ENCODE measurements at places on chromosomes 13 and 19.
A peak's percentile ranks its signal among the peaks of the same experiment; 100 is the strongest.

GRCh38 chr13:64074971-64075474 lies 2659.4 kb upstream of the PCDH20 start:
- H3K36me3 ChIP-seq: no peaks in the 10 kb centered on the region
- DNase-seq: no peak
- H3K4me3 ChIP-seq: no peak overlapping the region
- no peak overlapping the region for H3K27ac ChIP-seq
- no peaks in the 10 kb centered on the region for H3K4me1 ChIP-seq

DNA sequence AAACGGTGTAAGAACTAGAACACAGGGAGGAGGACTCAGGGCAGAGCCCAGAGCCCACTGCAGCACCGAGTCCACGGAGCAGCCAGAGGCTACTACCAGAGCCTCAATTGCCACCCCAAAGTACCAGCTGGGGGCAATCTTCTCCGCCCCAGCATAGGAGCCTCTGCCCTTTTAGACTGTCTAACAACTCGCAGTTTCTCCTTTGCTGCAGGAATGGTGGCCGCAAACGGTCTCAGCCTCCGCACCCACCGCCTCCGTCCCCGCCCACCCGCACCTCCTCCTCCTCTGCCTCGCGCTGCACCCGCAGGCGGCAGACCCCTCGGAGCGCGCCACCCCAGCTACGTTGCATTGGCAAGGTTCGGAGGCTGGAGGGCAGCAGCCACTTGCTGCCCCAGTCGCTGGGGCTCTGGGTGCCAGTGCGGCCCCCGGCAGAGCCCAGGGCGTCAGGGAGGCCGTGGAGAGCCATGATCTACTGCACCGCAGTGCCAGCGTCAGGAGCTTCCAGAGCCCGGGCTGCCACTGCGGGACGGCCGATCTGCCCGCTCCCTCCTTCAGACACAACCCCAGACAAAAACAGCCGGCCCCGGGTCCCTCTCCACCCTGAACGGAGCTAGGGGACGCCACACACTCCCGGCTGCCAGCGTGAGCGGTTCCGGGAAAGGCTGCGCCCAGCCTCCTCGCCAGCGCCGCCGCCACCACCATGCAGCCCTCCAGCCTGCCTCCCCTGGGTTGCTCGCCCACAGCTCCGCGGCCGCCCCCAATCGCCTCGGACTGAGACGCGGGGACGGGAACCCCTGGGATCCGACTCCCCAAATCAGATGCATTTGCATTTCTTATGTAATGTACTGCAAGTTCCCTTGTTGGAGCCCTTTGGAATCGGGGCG lies 1.8 kb downstream of the FGF14 start:
- no peak overlapping the region for H3K27ac ChIP-seq
- peak; percentile 22 for DNase-seq
- H3K4me3 ChIP-seq: peak overlapping the region; percentile 68
- H3K27me3 ChIP-seq: no peaks in the 10 kb centered on the region

DNA sequence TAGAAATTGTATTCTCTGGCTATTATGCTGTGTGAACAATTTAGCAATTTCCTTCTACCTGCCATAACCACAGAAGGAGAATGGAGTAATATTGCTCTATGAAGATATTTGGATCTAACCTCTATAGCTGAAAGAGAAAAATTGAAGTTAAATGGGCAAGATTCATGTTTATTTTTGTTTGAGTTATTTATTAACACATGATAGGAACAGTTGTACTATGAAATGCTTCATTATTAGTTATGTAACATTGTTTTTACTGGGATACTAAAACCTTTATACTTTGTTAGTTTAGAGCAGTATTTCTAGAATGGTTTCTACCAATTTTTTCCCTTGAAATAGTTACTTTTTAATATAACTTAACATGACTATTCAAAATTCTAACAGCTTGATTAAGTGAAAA lies 27.3 kb upstream of the VWA8 start:
- DNase-seq: no peak
- no peaks in the 10 kb centered on the region for H3K36me3 ChIP-seq
- no peaks in the 10 kb centered on the region for H3K4me1 ChIP-seq
- H3K4me3 ChIP-seq: no peak overlapping the region
- H3K27me3 ChIP-seq: no peaks in the 10 kb centered on the region

GRCh38 chr19:3061182-3062161 lies 823 bp downstream of the TLE5 start:
- H3K4me3 ChIP-seq: peak overlapping the region; percentile 79
- no peaks in the 10 kb centered on the region for H3K27me3 ChIP-seq
- peaks cover 21% of the 10 kb centered on the region for H3K36me3 ChIP-seq
- peaks cover 8% of the 10 kb centered on the region for H3K4me1 ChIP-seq

DNA sequence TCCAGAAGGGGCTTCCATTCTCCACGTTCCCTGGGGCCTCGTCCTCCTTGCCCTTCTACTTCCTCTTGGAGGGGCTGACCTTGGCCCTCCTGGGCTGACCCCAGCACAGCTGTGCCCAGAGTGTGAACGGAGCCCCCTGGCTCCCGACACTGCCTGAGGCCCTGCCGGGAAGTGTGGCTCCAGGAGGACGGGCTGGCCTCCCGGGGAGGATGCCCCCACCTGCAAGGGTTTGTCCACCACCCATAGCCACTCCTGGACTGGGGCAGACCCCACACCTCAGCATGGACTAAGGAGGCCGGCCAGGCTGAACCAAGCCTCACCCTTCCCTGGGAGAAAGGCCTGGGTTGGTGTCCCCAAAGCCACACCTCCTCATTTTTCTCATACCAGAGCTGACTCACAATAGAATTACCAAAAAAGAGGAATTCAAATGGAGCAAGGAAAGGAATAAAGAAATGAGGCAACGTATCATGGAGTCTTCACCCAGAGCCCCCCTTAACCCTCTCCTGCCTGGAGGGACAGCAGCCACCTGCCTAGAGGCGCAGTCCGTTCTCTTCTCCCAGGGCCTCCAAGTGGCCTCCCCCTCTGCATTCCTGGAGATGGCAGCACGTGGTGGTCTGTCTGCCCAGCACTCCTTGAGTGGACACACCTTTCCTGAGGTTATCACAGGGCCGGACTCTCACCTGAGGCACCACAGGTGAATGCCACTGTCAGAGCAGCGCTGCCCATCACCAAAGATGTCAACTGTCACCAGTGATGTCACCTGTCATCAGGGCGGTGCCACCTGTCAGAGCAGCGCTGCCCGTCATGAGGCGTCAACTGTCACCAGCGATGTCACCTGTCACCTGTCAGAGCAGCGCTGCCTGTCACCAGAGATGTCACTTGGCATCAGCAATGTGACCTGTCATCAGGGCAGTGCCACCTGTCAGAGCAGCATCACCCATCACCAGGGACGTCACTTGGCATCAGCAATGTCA lies 3.1 kb upstream of the C13orf46 start:
- peaks cover 11% of the 10 kb centered on the region for H3K4me1 ChIP-seq
- H3K27me3 ChIP-seq: no peaks in the 10 kb centered on the region
- H3K4me3 ChIP-seq: no peak overlapping the region
- H3K36me3 ChIP-seq: peaks cover 58% of the 10 kb centered on the region
- peak overlapping the region; percentile 64 for H3K27ac ChIP-seq
- DNase-seq: peak; percentile 84

DNA sequence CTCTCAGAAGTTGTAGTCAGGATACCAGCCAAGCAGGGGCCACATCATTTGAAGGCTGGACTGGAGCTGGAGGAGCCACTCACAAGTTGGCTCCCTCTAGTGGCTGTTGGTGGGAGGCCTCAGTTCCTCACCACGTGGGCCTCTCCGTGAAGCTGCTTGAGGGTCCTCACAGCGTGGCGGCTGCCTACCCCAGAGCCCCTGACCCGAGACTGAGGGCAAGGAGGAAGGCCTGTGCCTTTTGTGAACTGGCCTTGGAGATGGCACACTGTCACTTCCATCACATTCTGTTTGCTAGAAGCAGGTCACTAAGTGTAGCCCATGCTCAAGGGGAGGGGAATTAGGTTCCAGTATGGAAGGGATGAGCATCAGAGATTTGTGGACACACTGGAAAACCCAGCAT lies 14.6 kb downstream of the GNA11 start:
- H3K36me3 ChIP-seq: peaks cover 5% of the 10 kb centered on the region
- no peak overlapping the region for H3K27ac ChIP-seq
- peak; percentile 39 for DNase-seq
- no peaks in the 10 kb centered on the region for H3K27me3 ChIP-seq

DNA sequence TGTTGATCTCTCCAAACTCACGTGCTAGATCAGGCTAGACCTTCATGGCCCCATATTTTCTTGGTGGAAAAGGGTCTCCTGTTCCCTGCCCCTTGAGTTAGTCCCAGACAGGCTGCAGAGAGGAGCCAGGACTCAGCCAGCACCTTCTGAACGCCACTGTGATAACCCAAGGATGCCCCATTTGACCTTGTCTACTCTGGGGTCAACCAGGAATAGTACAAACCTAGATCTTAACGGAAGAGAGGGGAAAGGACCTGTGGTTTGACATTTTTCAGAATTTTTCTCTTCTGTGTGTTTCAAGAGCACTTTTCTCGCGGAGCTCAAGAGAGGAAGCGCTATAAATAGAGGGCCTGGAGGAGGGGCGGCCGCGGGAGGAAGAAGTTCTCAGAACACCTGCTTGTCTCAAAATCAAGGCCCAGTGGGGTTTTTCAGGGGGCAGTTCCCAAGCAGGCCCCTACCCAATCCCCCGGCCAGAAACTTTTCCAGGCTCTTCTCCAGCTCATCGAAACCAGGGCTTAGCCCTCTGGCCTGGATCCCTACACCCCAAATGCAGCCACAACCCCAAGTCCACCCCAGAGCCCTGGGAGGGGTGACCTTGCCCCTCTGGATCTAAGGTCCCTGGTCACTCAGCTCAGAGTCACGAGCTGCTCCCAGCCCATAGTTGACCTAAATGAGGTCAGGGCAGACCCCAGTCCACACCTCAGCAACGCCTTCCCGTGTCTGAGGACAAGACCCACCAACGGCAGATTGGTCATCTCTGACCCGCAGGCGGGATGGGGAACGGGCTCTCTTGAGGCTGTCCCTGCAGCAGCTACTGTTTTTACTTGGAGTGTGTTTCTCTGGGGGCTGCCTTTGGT lies 75.6 kb upstream of the TM9SF2 start:
- DNase-seq: no peak
- peaks cover 9% of the 10 kb centered on the region for H3K27me3 ChIP-seq
- H3K4me1 ChIP-seq: no peaks in the 10 kb centered on the region

- H3K27me3 ChIP-seq: peaks cover 12% of the 10 kb centered on the region
- no peak overlapping the region for H3K4me3 ChIP-seq
- no peaks in the 10 kb centered on the region for H3K4me1 ChIP-seq
- DNase-seq: no peak
Measured at GRCh38 chr19:33220115-33220514, 5.5 kb downstream of the SLC7A10 start.

DNA sequence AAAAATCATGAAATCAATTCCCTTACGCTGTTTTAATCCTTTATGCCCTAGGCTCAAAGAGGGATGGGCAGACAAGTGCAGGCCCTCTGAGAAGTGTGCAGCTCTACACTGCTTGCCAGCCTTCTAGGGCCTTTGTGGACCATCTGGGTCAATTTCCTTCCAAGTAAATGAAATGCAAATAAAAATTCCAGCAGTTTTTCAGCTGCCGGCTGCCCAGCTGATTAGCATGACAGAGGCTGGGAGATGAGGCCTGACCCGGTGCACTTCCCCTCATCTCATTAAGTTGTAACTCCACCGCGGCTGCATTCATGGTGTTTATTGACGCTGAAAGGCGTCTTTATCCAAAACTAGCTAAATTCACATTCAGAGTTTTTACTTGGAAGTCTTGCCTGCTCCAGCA lies 47.5 kb upstream of the GSX1 start:
- H3K4me3 ChIP-seq: no peak overlapping the region
- H3K4me1 ChIP-seq: no peaks in the 10 kb centered on the region
- DNase-seq: no peak
- no peaks in the 10 kb centered on the region for H3K27me3 ChIP-seq

GRCh38 chr19:41395355-41395754 lies 1.8 kb downstream of the EXOSC5 start:
- no peak overlapping the region for H3K27ac ChIP-seq
- H3K4me3 ChIP-seq: no peak overlapping the region
- no peaks in the 10 kb centered on the region for H3K27me3 ChIP-seq
- DNase-seq: no peak

- H3K36me3 ChIP-seq: peaks cover 28% of the 10 kb centered on the region
- peak; percentile 69 for DNase-seq
- H3K4me1 ChIP-seq: peaks cover 47% of the 10 kb centered on the region
- H3K27me3 ChIP-seq: no peaks in the 10 kb centered on the region
- H3K27ac ChIP-seq: peak overlapping the region; percentile 63
Measured at GRCh38 chr13:33111414-33112110, 95.3 kb downstream of the KL start.

DNA sequence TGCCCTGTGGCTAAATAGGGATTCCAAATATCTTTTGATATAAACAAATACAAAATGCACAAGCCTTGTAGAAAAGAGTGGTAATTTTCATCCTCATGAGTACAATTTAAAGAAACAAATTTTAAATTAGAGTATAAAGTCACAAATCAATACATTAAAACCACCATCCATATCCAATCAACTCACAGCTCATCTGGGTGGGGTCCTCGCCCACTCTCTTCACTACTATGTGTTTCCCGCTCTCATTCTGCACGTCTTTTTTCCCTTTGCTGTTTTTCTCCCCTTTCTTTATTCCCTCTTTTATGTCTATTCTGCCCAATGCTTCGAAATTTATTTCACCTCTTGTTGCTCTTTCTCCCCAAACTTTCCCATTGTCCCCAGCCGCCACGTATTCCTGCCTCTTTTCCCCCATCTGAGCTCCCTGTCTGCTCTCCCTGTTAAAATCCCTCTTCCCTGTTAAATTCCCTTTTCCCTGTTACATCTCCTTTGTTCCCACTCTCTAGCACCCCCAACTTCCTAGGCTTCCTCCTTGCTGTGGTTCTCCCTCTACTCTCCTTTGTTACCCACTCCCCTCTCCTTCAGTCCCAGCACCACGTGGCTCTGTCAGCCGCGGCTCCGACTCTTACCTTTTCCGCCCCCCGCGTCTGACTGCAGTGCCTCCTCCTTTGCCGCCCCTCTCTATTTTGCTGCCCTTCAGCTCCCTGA lies 1.3 kb downstream of the ZNF616 start:
- no peaks in the 10 kb centered on the region for H3K36me3 ChIP-seq
- H3K27ac ChIP-seq: peak overlapping the region; percentile 88
- peaks cover 4% of the 10 kb centered on the region for H3K4me1 ChIP-seq
- peak; percentile 40 for DNase-seq

DNA sequence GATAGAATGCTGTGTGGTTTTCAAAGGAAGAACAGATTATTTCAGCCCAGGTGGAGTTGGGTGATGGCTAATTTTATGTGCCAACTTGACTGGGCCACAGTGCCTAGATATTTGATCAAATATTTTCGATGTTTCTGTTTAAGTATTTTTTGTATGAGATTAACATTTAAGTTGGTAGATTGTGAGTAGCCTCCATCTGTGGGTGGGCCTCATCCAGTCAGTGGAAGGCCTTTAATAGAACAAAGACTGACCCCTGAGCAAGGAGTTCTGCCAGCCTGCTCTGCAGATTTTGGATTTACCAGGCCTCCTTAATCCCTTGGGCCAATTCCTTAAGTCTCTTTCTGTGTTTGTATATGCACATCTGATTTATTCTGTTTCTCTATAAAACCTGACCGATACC lies 13.9 kb downstream of the LSM14A start:
- H3K27me3 ChIP-seq: no peaks in the 10 kb centered on the region
- peaks cover 3% of the 10 kb centered on the region for H3K4me1 ChIP-seq
- no peak for DNase-seq
- H3K36me3 ChIP-seq: no peaks in the 10 kb centered on the region
- H3K4me3 ChIP-seq: no peak overlapping the region
- no peak overlapping the region for H3K27ac ChIP-seq
